Aorta (tissue), 5 donors: ENCODE measurements at places on chromosomes 11 and 22. TPM values are rescaled to one million over a fixed set of nuclear protein-coding genes. Genes with fewer than 3 reads are reported as not detected.

HTR3B gene
- total RNA-seq = not detected

APOL1 gene
- 74.0 TPM for total RNA-seq

CCDC89 gene
- 1.1 TPM for total RNA-seq

CAVIN3 gene
- 167 TPM for total RNA-seq

OR51B4 gene
- total RNA-seq = not detected

MUC15 gene
- total RNA-seq = not detected

DNA sequence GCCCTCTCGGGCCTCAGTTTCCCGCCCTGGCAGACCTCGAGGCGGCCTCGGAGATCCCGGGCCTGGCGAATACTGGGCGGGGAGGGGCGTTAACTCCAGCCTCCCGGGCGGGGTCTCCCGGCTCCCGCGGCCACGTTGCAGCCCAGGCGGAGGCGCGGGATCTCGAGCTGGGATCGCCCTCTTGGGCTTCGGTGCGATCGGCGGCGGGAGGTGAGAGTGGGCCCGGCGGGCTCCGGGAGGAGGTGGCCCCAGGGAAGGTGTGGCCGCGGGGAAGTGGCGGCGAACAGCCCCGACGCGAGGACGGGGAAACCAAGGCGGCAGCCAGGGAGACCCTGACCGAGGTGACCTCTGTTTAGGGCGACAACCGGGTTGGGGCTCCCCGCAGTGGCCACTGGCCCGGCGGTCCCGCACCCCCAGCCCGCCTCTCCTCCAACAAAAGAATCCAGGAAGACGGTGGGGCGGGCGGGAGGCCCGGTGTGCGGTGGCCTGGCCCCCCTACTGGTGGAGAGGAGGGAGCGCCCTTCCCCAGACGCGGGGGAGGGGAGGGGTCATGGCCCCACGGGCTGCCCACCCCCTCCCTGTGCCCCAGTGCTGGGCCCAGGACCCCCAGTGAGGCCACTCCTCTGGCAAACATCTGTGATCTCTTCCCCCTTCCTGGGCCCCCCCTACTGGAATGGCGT is at the start of gene PHETA2:
TSS of gene PHETA2 (plus strand) at position 117 of the 680 bp plus-strand sequence. CDS start 3,046 bp downstream, outside the sequence.
- DNase-seq = peak; percentile 84

DNA sequence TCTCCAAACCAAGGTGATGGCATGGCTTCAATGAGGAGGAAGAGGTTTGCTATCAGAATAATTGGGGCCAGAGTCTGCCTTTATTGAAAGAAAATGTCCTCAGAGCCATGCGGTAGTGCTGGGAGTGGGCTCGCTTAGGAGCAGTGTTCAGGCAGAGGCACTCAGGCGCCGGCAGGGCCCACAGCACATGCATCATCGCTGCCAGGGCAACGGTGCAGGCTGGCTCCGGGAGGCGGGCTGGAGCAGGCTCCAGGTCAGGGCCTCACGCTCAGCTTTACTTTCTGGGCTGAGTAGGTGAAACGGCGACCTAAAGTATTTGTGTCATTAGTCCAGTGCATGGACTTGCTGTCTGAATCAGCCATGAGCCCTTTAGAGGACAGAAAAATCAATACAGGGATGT is 169.9 kb upstream of the CCDC90B start:
- no peak for DNase-seq

DNA sequence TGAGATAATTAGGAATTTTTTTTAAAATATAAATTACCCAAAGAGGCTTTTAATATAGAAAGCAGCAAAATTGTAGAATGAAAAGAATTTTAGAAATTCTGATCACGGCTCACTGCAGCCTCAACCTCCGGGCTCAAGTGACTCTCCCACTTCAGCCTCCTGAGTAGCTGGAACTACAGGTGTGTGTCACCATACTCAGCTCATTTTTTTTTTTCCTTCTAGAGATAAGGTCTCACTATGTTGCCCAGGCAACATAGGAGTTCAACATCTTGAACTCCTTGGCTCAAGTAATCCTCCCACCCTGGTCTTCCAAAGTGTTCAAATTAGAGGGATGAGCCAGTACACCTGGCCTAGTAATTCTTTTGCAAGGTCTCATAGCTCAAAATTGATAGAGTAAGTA is 76.7 kb downstream of the ATG16L2 start:
- DNase-seq = no peak
